ENCODE measurements at places on chromosomes 1 and 21.
A peak's percentile ranks its signal among the peaks of the same experiment; 100 is the strongest.

DNA sequence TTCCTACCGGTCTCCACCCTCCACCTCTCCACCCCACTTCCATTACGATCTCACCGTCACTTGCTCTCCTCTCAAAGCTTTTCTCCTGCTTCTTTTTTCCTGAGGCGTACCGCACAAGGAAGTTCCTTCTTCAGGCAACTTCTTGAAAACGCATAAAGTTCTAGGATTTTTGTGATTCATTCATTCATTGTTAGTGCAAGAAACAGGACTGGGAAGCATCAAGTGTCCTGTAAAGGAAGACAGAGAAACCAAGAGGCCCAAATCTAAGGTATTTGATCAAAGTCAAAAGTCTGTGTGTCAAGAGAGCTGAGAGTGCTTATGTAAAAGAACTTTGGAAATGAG, 1.3 kb upstream of the RCC2 start:
- DNase-seq = no peak

DNA sequence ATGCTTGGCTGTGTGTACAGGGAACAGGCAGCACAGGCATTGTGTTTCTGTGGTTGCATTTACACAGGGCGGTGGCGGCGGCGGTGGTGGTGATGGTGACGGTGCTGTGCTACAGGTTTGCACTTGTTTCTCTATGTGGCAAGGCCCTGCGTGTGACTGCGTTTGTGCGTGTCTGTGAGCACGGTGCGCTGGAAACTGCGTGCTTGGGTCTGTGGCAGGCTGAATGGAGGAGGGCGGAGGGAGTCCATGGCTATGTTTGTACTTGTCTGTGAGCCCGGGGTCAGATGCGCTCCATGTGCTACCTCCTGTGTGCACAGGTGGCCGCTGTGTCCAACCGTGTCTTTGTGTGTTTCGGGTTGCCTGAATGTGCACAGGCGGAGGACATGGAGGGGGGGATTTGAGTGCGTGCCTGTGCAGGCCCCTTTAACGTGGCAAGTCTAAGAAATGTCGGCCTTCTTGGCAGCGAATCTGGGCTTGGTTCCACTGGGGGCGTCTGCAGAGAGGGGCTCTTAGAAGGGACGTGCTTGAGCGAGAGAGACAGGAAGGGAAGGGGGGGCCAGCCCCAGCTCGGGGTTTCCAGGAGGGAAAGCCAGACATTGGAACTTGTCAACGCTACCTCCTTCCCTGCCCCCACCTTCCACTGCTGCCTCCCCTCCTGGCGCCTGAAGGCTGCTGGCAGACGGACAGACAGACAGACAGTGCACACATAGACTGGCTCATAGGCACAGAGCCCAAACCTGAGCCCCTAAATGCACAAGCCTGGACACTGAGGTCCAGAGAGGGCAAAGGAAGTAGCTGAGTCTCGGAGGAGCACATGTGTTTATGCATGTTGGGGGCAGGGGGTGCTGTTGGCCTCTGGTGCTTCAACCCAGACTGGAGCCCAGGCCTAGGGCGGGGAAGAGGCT, 32.7 kb upstream of the WASF2 start:
- DNase-seq = peak; percentile 66

- no peak for DNase-seq
Observed at GRCh38 chr21:46163380-46163779, 8.0 kb upstream of the FTCD start.

DNA sequence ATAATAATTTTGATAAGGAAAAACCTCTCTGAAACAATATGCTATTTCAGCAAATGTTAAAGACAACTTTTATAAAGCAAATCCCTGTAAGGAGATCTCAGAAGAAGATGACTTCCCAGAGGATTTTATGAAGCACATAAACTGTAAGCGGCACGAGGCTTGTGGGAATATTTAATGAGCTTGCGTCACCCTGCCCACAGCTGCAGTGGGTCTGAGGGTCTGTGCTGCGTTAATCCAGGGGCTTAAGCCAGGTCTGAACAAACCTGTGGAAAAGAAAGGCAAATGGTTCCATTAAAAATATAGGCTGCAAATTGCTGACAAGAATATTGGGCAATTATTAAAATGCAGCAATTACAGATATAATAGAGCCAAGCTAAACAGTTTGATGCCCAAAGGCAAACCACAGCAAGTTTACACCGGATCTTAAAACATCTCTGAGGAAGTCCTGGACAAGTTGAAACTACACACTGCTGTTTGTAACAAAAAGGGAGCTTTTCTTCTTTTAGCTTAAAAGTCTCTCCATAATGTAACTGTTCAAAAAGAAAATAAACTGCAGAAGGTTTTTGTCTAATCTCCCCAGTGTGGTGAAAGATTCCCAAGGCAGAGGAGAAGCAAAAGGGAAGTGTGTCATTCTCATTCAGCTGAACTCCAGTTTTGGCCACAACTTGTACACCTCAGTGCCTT, 21.8 kb downstream of the TGFBR3 start:
- DNase-seq = no peak

DNA sequence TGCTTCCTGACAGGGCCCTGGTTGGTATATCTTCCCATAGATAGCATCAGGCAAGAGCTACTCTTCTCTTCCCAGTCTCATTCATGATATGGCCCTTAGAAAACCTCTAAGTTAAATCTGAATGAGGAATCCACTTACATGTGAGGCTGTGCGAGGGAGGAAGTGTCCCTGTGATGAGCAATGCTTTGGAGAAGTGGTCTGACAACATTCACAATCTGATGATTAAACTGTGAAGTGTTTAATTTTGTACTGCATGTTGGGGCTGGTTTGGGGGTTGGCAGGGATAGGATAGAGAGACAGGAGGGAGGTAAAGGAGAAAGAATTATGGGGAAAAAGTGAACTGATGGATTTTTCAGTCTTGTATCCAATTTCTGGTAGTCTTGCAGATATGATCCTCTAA, 421.2 kb upstream of the DAB1 start:
- DNase-seq = no peak

GRCh38 chr1:80882553-80882952, 918.2 kb upstream of the ADGRL2 start:
- no peak for DNase-seq

- DNase-seq = no peak
Observed at GRCh38 chr1:47205918-47206317, 16.1 kb upstream of the PDZK1IP1 start.

DNA sequence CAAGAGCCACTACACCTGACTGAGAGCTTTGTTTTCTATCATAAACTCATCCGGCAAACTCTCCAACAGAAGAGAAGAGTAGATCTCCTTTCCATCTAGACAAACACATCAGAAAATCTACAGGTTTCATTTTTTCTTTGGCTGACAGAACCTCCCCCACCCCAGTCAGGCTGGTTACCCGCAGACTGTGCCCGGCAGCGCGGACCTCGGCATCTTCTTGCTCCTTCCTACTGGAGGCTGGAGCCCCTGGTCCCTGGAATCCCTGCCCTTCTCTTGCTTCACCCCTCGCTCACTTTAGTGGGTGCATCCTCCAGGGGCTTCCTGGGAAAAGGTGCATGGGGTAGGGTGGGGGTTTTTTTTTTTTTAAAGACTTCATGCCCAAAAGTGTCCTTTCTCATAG, 23.0 kb downstream of the NCMAP start:
- no peak for DNase-seq

- peak; percentile 36 for DNase-seq
Observed at GRCh38 chr21:42850866-42851391, 28.4 kb downstream of the WDR4 start.

GRCh38 chr1:232748910-232749368, 56.3 kb upstream of the MAP10 start:
- DNase-seq = no peak

GRCh38 chr21:19490481-19490880, 1086.9 kb upstream of the TMPRSS15 start:
- no peak for DNase-seq

- DNase-seq = no peak
Observed at GRCh38 chr1:206824331-206824730, 41.1 kb upstream of the IL20 start.

DNA sequence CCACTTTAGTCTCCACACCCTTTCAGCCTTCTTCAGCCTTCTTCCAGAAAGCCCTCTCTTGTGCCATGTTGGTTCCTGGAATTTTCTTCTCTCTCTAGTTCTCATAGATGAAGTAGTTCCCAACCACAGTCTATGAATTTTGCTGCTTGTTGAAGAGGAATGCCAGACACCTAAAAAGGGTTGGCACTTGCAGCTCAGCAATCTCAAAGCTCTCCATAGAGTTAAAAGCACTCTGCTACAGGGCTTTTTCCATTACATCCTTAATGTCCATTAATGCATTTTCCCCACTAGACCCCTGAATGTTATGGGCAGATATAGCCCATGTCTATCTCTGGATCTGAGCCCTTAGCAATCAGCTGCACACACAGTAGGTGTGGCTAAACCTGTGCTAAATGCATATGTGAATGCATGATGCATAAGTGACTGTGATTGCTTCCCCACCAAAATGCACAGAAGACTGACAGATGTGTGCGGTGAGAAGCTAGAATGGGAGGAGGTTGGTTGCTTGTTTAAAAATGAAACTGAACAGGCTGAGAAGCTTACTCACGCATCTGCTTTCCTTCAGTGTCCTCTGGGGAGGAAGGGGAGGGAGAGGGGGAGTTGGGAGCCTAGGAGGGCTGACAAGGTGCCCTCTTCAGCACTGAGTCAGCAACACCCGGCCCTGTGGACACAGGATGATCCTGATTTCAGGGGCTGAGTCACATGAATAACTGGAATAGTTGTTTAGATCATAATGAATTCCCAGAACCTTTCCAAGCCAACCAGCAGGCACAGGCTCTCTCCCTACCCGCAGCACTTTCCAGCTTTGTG, 146.1 kb upstream of the FGGY start:
- no peak for DNase-seq

- DNase-seq = no peak
Observed at GRCh38 chr21:17651526-17651925, 38.8 kb upstream of the BTG3 start.

GRCh38 chr1:234870020-234870981, 258.3 kb downstream of the TOMM20 start:
- no peak for DNase-seq

- peak; percentile 86 for DNase-seq
Observed at GRCh38 chr1:21270086-21270689, 20.1 kb downstream of the ECE1 start.

DNA sequence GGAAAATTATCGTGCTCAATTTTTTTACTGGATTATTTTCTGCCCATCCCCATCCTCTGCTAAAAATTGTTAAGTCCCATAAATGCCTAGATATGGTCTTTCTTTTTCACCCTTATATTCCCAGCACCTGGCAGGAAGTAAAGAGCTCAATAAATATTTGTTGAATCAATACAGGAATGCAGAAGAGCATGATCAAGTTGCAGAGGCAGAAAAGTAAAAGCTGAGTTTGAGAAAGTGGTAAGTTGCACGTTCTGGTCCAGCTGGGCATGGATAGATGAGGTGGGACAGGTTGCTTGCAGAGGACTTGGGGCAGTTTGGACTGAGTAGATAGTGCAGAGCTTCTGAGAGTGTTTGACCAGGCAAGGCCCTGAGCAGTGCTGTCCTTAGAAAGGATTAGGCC, 40.1 kb downstream of the ZNF281 start:
- DNase-seq = no peak

DNA sequence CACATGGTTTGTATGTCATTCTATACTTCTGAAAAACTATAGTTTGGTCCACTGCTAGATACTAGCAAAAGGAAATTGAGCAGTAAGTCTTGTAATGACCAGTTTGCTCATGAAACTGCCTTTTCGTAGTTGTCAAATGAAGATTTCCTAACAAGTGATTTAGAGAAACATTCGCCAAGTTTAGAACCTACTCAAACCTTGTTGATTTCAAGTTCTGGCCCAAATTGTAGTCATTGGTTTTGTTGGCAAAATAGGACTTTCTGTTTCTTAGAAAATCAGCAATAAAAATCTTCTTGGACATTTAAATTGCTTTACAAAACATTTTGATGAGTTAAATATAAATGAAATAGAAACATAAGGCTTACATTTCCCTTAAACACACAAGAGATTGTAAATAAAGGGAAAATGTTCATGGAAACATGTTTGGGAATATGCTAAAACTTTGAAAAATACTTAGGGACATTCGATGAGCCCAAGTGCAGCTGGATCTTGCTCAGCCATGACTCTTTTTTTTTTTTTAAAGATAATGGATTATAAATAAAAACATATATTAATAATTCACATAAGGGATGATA, 178.5 kb upstream of the LYPLAL1 start:
- DNase-seq = no peak

GRCh38 chr1:211833174-211833820, 2.7 kb upstream of the LPGAT1 start:
- DNase-seq = no peak

GRCh38 chr1:116938216-116938615, 28.5 kb downstream of the PTGFRN start:
- DNase-seq = no peak

GRCh38 chr1:155472491-155473083, 90.0 kb downstream of the ASH1L start:
- no peak for DNase-seq

- no peak for DNase-seq
Observed at GRCh38 chr1:240151136-240151735, 59.6 kb downstream of the FMN2 start.

DNA sequence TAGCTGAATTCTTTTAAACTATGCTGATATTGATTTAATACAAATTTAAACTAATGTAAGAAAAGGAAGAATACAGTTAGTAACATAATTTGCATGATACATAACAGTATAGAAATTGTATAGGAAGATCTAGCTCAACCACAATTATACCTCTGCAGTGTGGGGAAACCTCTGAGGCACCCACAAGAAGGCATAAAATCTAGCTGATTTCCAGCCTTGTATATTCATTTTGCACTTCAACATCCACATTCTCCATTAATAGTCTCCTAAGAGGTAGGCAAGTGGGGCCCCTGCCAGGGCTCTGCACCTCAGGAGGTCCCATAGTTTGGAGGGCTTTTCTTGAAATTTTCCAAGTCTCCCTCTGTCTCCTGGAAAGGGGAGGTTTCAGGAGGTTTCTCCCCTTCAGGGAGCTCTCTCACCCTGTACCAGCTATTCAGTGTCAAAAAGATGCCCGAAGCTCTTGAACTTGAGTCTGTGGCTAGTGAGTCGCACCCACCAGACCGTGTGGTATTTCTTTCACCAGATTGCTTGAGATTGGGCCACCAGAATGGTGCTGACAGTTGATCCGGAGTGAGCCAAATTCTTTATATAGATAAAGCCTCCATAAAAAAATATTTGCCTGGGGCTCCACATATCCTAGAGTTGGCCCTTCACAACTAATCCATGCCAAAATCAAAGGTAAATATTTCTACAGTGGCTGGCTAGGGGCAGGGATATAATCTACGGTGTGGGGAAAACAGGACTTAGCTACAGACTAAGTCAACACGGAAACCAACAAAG, 108.2 kb downstream of the TIAM1 start:
- no peak for DNase-seq

DNA sequence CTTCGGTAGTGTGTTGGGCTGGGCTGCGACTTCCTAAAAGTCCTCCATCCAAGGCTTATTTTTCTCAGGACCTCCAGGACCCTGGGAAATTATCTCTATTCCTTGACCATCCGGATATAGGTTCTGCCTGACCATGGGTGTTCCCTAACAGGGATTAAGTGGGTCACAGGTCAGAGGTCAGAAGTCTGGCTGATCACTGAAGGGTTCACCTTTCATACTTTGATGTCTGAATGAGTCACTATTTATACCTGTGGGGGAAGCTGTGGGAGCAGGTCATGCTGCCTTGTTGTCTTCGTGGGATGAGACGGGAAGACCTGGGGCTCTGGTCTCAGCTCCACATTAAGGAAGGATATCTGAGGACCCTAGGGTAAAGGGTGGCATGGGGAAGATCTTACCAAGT, 65.0 kb upstream of the ETV3 start:
- no peak for DNase-seq
